Activated effector memory CD4-positive, alpha-beta T cell treated with Interleukin-2 at 50 U/mL for 16 hours (primary cell): ENCODE measurements at places on chromosomes 4 and X.

DNA sequence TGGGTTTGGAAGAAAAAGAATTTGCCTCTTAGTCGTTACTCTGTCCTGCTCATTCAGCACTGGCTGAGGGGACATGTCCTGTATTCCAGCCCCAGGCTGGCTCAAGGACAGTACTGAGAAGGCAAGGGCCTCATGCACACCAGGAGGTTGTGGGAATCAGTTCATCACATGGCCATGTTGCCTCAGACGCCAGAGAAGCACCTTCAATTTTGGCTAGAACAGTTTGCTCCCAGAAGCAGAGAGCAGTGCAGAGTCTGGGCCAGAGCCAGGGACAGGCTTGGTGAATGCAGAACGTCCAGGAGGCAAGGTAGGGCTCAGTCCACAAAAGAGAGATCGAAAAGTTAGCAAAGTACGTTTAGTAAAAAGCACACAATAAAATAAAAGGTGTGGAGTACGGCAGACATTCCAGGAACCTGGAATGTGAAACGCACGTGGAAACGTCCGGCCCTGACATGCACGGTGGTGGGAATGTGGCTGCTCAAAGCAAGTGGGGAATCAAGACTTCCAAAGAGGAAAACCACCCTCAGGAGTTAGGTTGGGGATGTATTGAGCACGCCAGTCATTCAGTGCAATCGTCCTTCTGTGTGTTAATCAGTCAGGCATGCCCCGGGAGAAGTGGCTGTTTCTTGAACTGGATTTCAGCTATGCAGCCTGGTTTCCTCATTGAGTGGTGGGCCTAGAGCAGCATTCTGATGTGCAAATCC is 1.2 kb upstream of the SLC2A9 start:
- no peak for DNase-seq

DNA sequence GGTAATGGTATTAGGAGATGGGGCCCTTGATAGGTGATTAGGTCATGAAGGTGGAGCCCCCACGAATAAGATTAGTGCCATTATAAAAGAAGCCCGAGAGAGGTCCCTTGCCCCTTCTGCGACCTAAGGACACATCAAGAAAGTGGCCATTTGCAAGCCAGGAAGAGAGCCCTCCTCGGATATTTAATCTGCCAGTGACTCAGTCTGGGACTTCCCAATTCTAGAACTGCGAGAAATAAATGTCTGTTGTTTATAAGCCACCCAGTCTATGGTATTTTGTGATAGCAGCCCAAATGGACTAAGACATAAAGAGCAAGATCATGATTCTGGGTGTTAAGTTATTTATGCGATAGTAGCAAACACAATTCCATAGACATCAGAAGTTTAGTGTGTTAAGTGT is 192.2 kb downstream of the LDB2 start:
- no peak for DNase-seq

DNA sequence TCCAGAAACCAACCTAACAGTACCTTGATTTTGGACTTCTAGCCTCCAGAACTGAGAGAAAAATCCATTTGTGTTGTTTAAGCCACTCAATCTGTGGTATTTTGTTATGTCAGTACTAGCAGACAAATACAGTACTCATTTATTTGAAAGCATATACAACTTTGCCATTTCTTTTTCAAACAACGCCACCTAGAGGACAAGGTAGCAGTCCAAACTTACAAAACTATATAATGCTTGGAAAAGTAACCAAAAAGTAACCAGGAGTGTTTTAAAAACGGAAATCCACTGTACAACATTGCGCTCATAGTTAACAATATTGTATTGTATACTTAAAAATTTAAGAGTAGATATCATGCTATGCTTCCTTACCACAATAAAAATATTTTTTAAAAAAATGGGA is 37.0 kb upstream of the FGF13 start:
- DNase-seq: no peak

GRCh38 chrX:96846841-96847240 is 36.9 kb upstream of the RPA4 start:
- no peak for DNase-seq

DNA sequence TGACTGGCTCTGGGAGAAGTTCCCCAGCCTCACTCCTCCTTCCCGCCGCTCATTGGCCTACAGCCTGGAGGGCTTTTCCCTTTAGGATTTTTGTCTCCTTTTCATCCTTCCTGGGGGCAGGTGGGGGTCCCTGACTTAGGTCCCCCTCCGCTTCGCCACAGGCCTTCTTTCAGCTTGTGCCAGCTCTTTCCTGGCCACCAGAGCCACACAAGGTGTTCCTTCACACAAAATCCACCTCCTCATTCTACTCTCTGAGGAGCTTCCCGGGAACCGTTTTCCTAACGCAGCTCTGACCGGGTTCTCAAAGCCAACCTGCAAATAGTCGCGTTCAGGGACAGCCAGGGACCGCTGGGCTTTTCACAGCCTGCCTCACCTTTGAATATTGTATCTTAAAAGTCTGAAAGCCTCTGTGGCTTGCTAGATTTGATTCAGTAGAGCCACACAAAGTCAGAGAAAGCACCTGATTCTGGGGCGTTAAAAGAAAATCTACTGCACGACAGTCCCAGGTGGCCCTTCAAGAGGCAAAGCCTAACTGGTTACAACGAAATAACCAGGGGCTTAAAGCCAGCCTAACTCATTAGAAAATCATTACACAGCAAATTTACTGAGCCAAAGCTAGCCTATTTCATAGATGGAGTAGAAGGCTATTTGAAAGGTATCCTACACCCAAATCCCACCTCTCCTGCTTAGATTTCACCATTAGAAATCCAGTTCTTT is 731 bp upstream of the GPC3 start:
- no peak for DNase-seq

GRCh38 chr4:94603170-94603747 is 151.5 kb downstream of the PDLIM5 start:
- no peak for DNase-seq

- DNase-seq: no peak
These were observed 140.9 kb downstream of the MAPK10 start for GRCh38 chr4:86218746-86219473.

DNA sequence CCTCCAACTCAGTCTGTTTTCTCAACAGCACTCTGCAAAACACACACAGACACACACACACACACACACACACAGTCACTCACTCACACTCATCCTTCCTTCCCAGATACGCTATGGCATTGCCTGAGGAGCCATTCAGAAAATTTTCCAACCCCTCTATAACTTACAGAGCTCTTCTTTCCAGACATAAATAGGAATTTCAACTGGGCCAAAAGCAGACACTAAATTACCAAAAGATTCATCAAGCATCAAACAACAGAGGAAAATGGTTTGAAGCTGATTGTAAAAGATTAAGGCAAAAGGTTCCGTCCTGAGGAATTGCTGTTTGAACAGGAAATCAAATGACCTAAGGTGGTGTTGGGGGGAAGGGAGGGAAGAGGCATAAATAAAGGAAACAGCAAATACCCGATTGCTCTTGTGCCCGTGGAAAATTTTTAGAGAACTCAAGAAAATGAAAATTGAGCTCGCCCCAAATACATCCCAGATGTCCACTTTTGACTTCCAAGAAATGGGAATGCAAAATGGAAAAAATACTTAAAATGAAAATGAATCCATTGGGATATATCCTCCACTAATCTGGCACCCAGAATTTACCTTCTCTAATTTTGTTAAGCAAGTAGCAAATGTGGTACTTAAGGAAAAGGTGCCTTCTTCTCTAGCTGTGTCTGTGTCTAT is 183.6 kb downstream of the QDPR start:
- DNase-seq: no peak

GRCh38 chrX:7596822-7597221 is 246.1 kb upstream of the VCX start:
- no peak for DNase-seq

DNA sequence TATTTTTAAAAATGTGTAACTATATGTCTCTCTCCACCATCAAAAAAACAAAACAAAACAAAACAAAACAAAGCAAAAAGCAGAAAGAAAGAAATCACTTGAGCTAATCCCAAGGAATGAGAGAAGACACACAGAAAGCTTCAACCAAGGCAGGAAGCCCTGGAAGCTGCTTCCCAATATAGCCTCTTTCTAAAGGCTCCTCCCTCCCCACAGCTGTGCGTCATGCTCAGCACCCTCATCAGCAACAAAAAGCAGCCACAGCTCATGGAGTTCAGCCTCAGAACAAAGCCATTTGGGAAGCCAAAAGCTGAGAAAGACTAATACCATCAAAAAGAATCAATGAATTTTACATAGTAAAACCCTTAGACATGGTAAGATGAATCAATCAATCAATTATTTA is 501.6 kb upstream of the SMIM31 start:
- DNase-seq: no peak
